ENCODE measurements at places on chromosomes 5 and 9. TPM values are rescaled to one million over a fixed set of nuclear protein-coding genes. Genes with fewer than 3 reads are reported as not detected.

DNA sequence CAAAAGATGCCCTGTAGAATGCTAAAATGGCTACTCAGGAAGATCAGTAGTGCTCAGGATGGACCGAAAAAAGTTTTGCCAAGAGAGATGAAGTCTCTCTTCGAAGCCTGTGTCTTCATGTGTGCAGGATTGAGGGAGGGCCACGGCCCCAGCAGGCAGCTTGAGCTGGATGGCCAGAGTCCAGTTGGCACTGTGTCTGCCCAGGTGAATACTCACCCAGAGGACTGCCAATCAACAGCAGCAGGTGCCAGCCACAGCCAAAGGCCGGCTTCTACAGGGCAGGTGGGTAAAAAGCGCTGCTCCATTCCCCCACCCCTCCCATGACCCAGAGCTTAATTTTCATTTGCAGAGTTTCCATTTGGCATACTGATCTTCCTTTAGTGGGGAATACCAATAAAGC is 287.9 kb upstream of the ZNF608 start:
- DNase-seq, result no peak

DNA sequence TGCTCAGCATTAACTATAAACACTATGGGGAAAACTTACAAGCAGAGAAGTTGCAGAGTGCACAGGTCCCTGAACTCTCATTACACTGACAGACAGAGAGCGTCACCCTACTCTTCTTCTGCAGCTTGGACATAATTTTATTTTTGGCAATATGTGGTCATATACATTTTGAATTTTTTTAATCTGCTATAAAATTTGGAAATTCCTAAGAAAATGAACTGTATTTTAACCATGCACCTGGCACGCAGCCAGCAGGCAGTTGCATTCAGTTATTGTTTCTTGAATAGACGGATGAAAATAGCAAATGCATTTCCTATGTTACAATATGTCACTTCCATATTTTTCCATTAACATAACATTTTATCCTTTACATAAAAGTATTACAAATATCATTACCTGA is 100.2 kb downstream of the SLC25A46 start:
- DNase-seq, result no peak

DNA sequence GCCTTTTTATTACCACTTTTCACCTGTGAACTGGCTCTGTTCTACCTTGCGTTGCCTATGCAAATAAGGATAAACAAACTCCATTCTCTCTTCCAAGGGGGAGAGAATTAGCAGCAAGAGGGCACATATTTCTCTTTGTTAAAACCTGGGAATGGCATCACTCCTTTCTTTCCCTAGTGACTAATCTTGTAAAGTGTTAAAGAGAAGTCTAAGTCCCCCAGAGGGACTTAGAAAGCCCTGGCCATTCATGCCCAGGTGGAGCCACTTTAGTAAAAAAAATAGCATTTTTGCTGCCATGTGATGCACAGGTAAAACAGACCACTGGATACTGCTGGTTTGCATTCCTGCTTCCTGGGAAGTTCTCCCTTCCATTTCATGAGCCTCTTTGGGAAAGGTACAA is 148.4 kb downstream of the MAN2A1 start:
- DNase-seq, result no peak

AK1 gene
- total RNA-seq, result 85.0 TPM

ADGRV1 gene
- 0.42 TPM for total RNA-seq

DNA sequence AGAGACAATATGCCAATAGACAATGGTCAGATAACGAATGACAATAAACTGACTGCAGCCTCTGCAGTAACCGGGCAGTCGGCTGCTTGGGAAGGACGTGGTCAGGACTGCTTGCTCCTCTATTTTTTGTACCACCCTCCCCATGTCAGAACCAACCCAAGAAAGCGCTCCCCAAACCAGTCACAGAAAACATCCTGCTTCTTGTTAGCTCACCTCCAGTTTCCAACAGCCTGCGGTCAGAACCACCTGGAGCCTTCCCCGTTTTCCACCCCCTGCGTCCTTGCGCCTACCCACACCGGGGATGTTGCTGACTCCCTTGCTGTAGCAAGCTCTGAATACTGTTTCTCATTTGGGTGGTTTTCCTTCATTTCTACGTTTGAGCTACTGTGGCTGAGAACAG is 1.7 kb upstream of the MRNIP start:
- DNase-seq, result no peak

GRCh38 chr5:134110382-134110781 is 4.1 kb upstream of the TCF7 start:
- no peak for DNase-seq

Measured in HT-29 (cell line).